ENCODE measurements at places on chromosomes 6 and 20.

GRCh38 chr20:59817846-59818615 lies 115.4 kb downstream of the SYCP2 start:
- H3K4me1 ChIP-seq, result no peaks in the 10 kb centered on the region
- H3K4me3 ChIP-seq, result no peak overlapping the region
- no peak overlapping the region for H3K27ac ChIP-seq
- H3K27me3 ChIP-seq, result no peaks in the 10 kb centered on the region
- no peak for DNase-seq
- H3K36me3 ChIP-seq, result no peaks in the 10 kb centered on the region

DNA sequence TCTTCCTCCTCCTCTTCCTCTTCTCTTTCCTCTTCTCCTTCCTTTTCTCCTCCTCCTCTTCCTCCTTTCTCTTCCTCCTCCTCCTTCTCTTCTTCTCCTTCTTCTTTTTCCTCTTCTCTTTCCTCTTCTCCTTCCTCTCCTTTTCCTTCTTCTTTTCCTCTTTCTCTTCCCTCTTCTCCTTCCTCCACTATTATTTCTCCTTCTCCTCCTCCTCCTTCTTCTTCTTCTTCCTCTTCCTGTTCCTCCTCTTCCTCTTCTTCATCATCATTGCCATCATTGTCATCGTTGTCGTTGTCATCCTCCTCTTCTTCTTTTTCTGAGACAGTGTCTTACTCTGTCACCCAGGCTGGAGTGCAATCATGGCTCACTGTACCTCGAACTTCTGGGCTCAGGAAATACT lies 256.3 kb upstream of the SOX4 start:
- H3K36me3 ChIP-seq, result no peaks in the 10 kb centered on the region
- DNase-seq, result no peak
- H3K27ac ChIP-seq, result no peak overlapping the region
- H3K27me3 ChIP-seq, result no peaks in the 10 kb centered on the region
- H3K4me3 ChIP-seq, result no peak overlapping the region

- no peaks in the 10 kb centered on the region for H3K27me3 ChIP-seq
- H3K27ac ChIP-seq, result no peak overlapping the region
- no peak overlapping the region for H3K4me3 ChIP-seq
- H3K36me3 ChIP-seq, result no peaks in the 10 kb centered on the region
- no peak for DNase-seq
- no peaks in the 10 kb centered on the region for H3K4me1 ChIP-seq
Observed at GRCh38 chr6:53931086-53931485, 136.3 kb downstream of the LRRC1 start.

- H3K36me3 ChIP-seq, result peaks cover 2% of the 10 kb centered on the region
- no peak overlapping the region for H3K4me3 ChIP-seq
- H3K27me3 ChIP-seq, result no peaks in the 10 kb centered on the region
- H3K4me1 ChIP-seq, result peaks cover 5% of the 10 kb centered on the region
- DNase-seq, result no peak
Observed at GRCh38 chr20:8413691-8414090, 281.6 kb downstream of the PLCB1 start.

GRCh38 chr20:61186771-61187472 lies 65.1 kb upstream of the CDH4 start:
- no peaks in the 10 kb centered on the region for H3K36me3 ChIP-seq
- no peak overlapping the region for H3K27ac ChIP-seq
- peaks cover 11% of the 10 kb centered on the region for H3K27me3 ChIP-seq

- no peak for DNase-seq
- H3K27ac ChIP-seq, result peak overlapping the region; percentile 91
- H3K27me3 ChIP-seq, result no peaks in the 10 kb centered on the region
- H3K4me3 ChIP-seq, result peak overlapping the region; percentile 97
Observed at GRCh38 chr20:48826069-48826468, 1.7 kb downstream of the PREX1 start.

GRCh38 chr20:41524980-41525613 lies 93.1 kb downstream of the CHD6 start:
- no peak for DNase-seq
- H3K27me3 ChIP-seq, result no peaks in the 10 kb centered on the region
- peaks cover 4% of the 10 kb centered on the region for H3K36me3 ChIP-seq
- H3K4me1 ChIP-seq, result peaks cover 44% of the 10 kb centered on the region

- no peak overlapping the region for H3K27ac ChIP-seq
- no peaks in the 10 kb centered on the region for H3K36me3 ChIP-seq
- no peak overlapping the region for H3K4me3 ChIP-seq
- no peaks in the 10 kb centered on the region for H3K4me1 ChIP-seq
Observed at GRCh38 chr6:133590814-133591213, 298.1 kb upstream of the TCF21 start.

DNA sequence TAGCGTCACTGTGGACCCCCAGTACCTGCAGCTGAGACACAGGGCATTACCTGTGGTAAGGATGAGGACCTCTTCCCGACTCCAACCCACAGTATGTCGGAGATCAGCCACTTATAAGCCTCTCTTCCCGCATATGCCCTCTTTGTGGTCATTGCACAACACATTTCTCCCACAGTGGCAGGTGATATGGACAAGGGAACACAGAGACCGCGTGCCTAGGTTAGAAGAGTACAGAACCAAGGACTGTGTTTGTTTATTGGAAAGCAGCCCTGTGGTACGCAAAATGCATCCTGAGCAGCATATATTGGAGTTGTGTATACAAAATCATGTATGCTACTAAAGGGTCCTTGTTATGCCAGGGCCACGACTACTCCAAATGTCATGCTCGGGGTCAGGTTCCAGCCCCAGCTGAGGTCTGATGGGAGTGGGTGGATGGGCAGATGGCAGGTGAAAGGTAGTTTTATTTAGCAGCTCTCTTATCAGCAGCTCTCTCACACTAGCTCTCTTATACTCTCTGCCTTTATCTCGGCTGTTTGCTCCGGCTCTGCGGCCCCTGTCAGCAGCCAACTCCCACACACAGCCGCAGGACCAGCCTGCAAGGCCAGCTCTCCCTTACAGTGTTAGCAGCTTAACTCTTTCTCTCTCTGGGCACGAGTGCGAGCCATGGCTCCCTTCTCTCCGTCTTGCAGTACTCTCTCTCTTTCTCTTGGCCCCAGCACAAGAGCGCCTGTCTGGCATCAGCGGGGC lies 569.0 kb downstream of the KIF16B start:
- no peaks in the 10 kb centered on the region for H3K4me1 ChIP-seq
- peak overlapping the region; percentile 6 for H3K27ac ChIP-seq
- H3K4me3 ChIP-seq, result no peak overlapping the region
- no peak for DNase-seq
- no peaks in the 10 kb centered on the region for H3K27me3 ChIP-seq

DNA sequence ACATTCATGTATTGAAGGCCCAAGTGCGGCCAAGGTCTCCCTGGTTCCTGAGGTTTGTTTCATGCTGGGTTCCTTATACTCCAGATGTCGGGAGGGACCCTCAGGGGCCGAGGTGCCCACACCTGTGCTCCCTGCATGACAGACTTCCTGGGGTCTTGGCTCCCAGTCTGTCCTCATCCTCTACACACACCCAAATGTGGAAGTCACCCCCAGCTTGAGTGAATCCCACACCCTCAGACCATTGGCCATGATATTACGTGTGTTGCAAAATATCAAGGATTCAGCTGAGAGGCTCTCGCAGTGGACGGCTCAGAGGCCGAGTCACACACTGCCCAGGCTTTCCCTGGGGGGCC lies 82.2 kb upstream of the DUSP22 start:
- H3K36me3 ChIP-seq, result peaks cover 2% of the 10 kb centered on the region
- peaks cover 30% of the 10 kb centered on the region for H3K4me1 ChIP-seq
- peak overlapping the region; percentile 95 for H3K4me3 ChIP-seq
- H3K27me3 ChIP-seq, result no peaks in the 10 kb centered on the region
- peak overlapping the region; percentile 87 for H3K27ac ChIP-seq

- no peak overlapping the region for H3K27ac ChIP-seq
- no peaks in the 10 kb centered on the region for H3K27me3 ChIP-seq
- no peak for DNase-seq
- H3K4me1 ChIP-seq, result peaks cover 32% of the 10 kb centered on the region
- no peaks in the 10 kb centered on the region for H3K36me3 ChIP-seq
Observed at GRCh38 chr6:4607793-4608192, 168.4 kb upstream of the CDYL start.

DNA sequence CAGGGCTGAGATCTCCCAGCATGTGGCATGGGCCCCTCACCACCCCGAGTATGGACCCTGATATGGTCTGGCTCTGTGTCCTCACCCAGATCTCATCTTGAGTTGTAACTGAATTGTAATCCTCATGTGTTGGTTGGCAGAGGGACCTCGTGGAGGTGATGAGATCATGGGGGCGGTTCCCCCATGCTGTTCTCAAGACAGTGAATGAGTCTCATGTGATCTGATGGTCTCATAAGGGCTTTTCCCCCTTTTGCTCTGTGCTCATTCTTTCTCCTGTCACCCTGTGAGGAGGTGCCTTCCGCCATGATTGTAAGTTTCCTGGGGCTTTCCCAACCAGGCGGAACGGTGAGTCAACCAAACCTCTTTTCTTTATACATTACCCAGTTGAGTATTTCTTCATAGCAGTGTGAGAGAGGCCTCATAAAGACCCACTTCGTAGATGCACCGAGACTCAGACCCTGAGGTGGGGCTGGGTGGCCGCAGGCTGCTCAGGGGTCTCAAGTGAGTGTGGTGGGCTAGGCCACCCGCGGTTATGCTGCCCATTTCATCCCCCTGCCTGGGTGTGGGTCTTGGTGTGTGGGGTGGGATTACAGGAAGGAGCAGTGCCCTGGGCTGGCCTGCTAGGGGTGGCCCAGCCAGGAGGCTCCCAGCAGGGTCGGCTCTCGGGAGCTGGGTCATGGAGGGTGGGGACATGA lies 26.2 kb upstream of the GATA5 start:
- H3K4me1 ChIP-seq, result peaks cover 11% of the 10 kb centered on the region
- no peak overlapping the region for H3K4me3 ChIP-seq
- DNase-seq, result no peak
- H3K27ac ChIP-seq, result no peak overlapping the region
- no peaks in the 10 kb centered on the region for H3K36me3 ChIP-seq

DNA sequence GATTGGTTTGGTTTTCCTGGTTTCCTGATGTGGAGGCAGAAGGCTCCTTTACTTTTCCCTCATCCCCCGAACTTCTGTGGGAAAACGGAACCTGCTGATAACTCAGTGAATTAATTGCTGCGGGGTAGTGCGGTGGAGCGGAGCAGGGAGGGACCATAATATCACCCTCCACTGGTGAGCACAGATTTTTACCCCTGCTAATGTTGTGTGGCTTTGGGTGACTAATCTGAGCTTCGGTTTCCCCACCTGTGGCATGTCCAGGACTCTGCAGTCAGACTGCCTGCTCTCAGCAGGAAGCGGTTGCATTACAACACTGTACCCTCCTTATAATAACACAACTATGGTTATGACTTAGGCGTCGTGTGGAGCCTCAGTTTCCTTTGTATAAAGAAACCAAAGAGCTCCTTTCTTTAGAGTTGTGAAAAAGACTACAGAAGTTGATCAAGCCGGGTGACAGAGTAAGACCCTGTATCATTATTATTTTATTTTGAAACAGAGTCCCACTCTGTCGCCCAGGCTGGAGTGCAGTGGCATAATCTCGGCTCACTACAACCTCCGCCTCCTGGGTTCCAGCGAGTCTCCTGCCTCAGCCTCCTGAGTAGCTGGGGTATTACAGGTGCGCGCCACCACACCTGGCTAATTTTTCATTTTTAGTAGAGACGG lies 2.2 kb upstream of the ID1 start:
- peaks cover 16% of the 10 kb centered on the region for H3K36me3 ChIP-seq
- H3K4me3 ChIP-seq, result peak overlapping the region; percentile 50
- peak overlapping the region; percentile 12 for H3K27ac ChIP-seq
- H3K4me1 ChIP-seq, result peaks cover 35% of the 10 kb centered on the region

GRCh38 chr6:1222728-1223595 lies 88.9 kb upstream of the FOXQ1 start:
- peaks cover 35% of the 10 kb centered on the region for H3K27me3 ChIP-seq
- H3K27ac ChIP-seq, result no peak overlapping the region
- no peaks in the 10 kb centered on the region for H3K4me1 ChIP-seq
- DNase-seq, result no peak
- no peaks in the 10 kb centered on the region for H3K36me3 ChIP-seq

DNA sequence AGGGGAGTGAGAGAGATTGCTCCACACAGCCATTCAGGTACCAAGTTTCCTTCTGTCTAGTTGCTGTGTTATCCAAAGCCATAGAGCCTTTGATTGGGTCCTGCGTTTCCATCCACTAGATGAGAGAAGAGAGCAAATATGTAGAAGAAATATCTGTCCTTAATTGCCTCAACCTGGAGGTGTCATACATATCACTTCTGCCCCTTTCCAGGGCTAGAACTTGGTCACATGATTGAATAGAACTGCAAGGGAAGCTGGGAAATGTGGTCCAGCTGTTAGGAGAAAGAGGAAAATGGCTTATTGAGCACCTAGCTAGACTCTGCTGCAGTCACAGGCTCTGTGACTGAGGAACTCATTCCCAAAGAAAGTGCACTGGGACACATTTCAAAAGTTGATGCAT lies 115.6 kb upstream of the JAG1 start:
- H3K4me3 ChIP-seq, result no peak overlapping the region
- H3K27ac ChIP-seq, result no peak overlapping the region
- H3K4me1 ChIP-seq, result no peaks in the 10 kb centered on the region
- no peaks in the 10 kb centered on the region for H3K36me3 ChIP-seq
- DNase-seq, result no peak

DNA sequence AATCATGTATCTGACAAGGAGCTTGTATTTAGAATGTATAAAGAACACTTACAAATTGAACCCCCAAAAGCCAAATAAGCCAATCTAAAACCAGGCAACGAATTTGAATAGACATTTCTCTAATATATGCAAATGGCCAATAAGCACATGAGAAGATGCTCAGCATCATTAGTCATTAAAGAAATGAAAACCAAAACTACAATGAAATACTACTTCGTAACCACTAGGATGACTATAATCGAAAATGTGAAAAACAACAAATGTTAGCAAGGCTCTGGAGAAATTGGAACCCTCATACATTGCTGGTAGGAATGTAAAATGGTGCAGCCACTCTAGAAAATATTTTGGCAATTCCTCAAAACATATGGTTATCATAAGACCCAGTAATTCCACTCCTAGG lies 105.8 kb upstream of the TOP1 start:
- H3K36me3 ChIP-seq, result no peaks in the 10 kb centered on the region
- no peaks in the 10 kb centered on the region for H3K27me3 ChIP-seq
- no peak overlapping the region for H3K4me3 ChIP-seq
- DNase-seq, result no peak
- H3K27ac ChIP-seq, result no peak overlapping the region
- H3K4me1 ChIP-seq, result no peaks in the 10 kb centered on the region

DNA sequence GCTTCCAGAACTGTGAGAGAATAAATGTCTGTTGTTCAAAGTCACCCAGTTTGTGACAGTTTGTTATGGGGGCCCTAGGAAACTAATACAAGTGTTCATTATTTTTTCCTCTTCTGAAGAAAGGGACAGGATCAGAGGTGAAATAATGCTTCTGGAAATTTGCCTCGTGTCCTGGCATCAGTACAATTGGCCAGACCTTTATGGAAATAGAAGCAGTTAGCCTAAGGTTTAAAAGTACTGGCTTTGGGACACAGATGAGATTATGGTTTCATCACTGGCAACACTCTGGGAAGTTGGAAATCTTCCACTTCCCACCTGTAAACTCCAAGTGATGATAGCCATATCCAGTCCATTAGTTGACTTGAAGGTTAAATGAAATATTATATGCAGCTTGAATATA lies 88.7 kb downstream of the PLCB1 start:
- no peak for DNase-seq
- peaks cover 2% of the 10 kb centered on the region for H3K36me3 ChIP-seq
- H3K4me3 ChIP-seq, result no peak overlapping the region
